A549 treated with CORT108297 at 1 μM for 4 hours (cell line): ENCODE measurements at places on chromosomes 7 and 10. TPM values are rescaled to one million over a fixed set of nuclear protein-coding genes. Genes with fewer than 3 reads are reported as not detected.

The BHLHA15 gene
- 0.18 to 0.65 TPM (median 0.40 TPM) in 5 replicates for total RNA-seq

The SLK gene
- 21.7 to 37.8 TPM (median 28.7 TPM) in 5 replicates for total RNA-seq

The CDK6 gene
- 14.1 to 19.5 TPM (median 16.3 TPM) in 5 replicates for total RNA-seq

The NKX1-2 gene
- total RNA-seq = 0.02 to 0.10 TPM in 2 of 5 replicates, not detected in the others
